ENCODE measurements at places on chromosomes 13 and 19.

- no peak for DNase-seq
Measured at GRCh38 chr13:102152790-102153189, 249.1 kb downstream of the FGF14 start.

GRCh38 chr13:70424428-70424827, 316.2 kb upstream of the KLHL1 start:
- DNase-seq, result peak; percentile 45

DNA sequence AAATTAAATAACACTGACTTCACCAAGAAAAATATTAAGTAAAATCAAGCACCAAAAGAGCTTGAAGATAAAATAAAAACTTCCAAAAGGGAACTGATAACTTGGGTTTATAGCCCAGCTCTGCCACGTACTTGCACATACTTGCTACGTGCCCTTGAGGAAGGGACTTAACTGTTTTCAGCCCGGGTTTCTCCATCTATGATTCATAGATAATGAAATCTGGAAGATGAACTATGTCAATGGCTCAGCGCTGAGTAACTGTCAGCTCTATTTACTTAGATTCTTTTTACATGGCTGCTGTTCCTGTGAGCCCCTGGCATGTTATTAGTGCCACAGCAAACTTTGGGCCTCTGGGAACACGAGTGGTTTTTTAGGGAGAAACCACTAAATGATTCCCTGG, 9.6 kb upstream of the ZC3H13 start:
- no peak for DNase-seq

GRCh38 chr19:51777570-51778462, 16.8 kb downstream of the FPR2 start:
- DNase-seq, result peak; percentile 94

DNA sequence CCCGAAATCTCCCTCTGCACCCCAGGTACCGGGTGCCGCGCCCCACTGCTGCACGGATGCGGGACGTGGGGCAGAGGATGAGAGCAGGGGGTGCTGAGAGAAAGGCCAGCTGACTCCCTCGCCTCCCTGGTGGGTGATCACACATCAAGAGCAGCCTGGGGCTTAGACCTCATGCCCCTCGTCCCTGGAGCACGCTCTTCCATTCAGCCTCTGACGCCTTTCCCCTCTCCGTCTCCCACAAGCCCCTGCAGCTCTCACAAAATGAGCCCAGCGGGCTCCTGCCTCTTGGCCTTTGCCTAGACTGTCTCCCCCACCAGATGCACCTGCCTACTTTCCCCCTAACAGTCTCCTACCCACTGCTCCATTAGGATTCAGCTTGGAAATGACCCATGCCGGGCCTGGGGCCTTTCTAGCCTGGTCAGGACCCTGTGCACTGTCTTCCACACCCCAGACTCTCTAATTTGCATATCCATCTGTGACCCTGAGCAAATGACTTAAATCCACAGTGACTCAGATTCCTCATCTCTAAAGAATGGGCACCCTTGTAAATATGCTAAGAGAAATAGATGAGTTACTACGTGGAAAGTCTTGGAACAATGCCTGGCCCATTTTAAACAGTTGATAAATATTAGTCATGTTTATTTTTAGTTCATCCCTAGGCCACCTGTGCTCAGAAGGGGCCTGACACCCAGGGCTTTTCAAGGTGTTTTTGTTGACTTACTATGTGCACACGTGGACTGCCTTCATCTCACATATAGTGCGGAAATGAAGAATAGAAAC, 582 bp upstream of the PTPRH start:
- DNase-seq, result peak; percentile 84

- DNase-seq, result no peak
Measured at GRCh38 chr19:44539236-44539826, 9.9 kb upstream of the CEACAM20 start.

DNA sequence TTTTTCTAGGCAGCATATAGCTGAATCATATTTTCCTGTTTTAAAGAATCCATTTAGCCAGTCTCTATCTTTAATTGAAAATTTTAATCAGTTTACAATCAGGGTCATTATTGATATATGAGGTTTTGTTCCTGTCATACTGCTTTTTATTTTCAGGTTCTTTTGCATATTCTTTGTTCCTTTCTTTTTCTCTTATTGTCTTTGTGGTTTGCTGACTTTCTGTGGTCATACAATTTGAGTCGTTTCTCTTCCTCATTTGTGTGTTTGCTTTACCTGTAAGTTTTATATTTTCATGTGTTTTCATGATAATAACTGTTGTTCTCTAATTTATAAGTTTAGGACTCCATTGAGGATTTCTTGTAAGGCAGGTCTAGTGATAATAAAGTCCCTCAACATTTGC, 812.6 kb downstream of the DACH1 start:
- DNase-seq, result no peak

- no peak for DNase-seq
Measured at GRCh38 chr13:48576448-48577010, 43.6 kb upstream of the RCBTB2 start.

- no peak for DNase-seq
Measured at GRCh38 chr13:112877066-112877465, 91.9 kb upstream of the MCF2L start.

- no peak for DNase-seq
Measured at GRCh38 chr19:42267644-42268141, 1.4 kb upstream of the CIC start.

- DNase-seq, result peak; percentile 90
Measured at GRCh38 chr19:1169921-1170885, 3.9 kb downstream of the SBNO2 start.

GRCh38 chr19:43694553-43694952, 21.3 kb upstream of the IRGC start:
- no peak for DNase-seq

GRCh38 chr13:77299587-77299986, 27.3 kb downstream of the MYCBP2 start:
- no peak for DNase-seq

DNA sequence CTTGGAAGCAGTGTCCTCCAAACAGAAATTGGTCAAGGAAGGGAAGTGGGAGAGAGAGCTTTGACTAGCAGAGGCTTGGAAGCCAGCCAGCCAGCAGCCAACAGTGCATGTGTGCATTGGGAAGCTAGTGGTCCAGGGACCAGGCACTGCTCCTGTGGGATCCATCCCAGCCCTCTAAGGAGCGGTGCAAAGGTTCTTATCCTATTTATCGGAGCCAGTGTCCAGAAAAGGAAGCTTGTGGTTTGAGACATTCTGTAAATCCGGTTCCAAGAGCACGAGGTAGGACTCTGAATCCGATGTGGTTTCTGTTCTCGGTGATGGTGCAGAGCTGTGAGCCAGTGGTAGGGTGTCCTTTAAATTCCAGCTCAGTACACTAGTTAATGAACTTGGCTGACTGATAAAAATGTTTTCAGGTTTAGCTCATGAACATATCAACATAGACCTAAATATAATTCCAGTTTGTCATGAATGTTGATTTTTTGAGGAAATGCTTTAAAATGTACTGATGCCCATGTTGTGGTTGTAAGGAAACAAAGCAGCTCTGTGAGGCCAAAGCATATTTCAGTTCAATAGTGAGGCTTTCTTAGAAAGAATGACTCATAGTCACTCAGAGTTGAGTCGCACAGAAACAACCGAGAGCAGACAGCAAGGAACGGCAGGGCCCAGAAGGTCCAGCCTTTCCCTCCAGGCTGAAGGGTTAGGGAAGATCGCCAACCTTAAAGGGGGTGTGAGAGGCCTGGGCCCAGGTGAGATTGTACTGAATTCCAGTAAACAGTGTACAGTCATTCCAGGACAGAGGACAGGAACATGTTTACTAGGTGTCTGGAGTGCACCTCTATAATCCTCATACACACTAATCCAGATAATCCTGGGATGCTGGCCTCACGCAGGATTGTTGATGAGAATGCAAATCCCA, 21.5 kb upstream of the GARRE1 start:
- no peak for DNase-seq

- DNase-seq, result no peak
Measured at GRCh38 chr13:113365583-113365970, 1.6 kb upstream of the GRTP1 start.

- peak; percentile 22 for DNase-seq
Measured at GRCh38 chr13:113553511-113554332, 30.8 kb upstream of the TFDP1 start.

DNA sequence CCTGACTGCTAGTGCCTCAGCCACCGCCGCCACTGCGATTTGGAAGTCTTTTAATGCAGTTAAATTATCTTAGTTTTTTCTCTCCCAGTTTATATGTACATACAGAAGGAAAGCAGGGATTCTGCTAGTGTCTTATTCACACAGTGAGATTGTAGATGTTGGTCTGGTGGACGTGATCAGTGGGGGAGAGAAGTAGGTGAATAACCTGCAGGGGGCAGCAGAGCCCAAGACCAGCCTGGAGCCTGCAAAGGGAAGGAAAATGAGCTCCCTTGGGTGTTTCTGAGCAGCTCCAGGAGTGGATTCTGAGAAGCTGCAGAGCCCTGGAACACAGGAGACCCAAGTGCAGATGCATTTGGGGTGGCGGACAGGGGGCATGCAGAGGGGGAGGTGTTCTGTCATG, 26.3 kb downstream of the ZNF844 start:
- peak; percentile 60 for DNase-seq

- DNase-seq, result no peak
Measured at GRCh38 chr19:16096280-16096855, 15.3 kb upstream of the RAB8A start.

DNA sequence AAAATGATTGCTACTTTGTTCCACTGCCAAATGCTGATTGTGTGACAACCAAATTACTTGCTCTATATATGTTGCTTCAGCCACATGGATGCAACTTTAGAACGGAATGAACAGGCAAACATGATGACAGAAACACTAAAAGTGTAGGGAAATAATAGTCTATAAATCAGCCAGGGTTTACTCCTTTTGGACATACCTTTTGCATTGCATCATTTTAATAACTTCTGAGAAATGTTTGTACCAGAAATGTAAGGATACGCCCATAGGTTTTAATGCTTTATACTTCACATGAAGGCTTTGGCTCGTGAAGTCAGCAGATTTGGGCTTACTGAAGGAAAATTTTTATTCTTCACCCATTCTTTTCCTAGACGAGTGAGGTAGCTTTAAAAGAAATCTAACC, 141.0 kb downstream of the POSTN start:
- no peak for DNase-seq

- peak; percentile 64 for DNase-seq
Measured at GRCh38 chr19:2546128-2547032, 70.5 kb downstream of the GADD45B start.

DNA sequence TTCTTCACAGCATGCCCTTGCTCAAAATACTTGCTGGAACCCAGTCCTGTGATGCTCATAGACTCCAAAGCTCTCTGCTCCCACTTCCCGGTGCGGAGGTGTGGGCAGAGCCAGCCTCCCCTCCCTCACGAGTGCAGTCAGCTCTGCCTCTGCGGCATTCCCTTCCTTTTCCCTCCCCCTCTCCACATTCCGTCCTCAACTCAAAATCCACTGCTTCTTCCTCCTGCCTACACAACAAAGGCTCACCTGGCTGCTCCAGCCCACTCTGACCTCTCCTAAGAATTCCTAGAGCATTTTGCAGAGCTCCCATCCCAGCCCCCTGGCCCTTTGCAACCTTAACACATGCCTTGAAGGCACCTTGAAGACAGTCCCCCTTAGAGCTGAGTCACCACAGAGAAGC, 527.9 kb downstream of the MYO16 start:
- no peak for DNase-seq

GRCh38 chr19:48674921-48675824, 2.4 kb upstream of the NTN5 start:
- DNase-seq, result peak; percentile 88

- no peak for DNase-seq
Measured at GRCh38 chr13:87376081-87376480, 295.1 kb upstream of the SLITRK5 start.

- DNase-seq, result no peak
Measured at GRCh38 chr13:39561971-39562370, 41.0 kb downstream of the LHFPL6 start.

DNA sequence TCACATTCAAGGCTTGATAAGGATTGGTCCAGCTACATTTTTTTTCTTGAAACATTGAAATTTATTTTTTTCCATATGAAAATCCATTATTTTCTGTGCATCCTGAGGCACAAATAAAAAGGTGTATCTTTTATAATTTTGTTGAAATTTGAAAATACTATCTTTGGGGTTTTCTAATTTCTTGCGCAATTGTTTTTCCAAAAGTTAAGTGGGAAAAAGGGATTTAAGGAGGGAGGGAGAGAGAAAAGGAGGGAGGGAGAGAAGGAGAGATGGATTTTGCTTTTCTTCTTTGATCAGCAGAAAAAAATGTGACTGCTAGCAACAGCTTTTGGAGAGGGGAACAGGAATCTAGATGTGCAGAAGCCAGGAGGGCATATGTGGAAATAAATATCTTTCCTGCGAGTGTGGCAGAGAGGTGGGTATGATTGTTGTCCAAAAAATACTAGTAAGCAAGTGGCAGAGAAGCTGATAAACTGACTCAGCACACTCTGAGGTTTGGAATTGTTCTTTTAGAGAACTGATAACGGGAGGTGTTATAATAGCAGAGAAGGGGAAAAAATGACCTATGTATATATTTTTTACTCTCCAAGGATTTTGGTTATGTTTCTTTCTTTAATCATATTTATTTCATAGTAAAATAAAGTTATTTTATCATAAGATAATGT, 61.2 kb upstream of the EDNRB start:
- no peak for DNase-seq

- no peak for DNase-seq
Measured at GRCh38 chr13:37775871-37776270, 93.7 kb downstream of the TRPC4 start.

DNA sequence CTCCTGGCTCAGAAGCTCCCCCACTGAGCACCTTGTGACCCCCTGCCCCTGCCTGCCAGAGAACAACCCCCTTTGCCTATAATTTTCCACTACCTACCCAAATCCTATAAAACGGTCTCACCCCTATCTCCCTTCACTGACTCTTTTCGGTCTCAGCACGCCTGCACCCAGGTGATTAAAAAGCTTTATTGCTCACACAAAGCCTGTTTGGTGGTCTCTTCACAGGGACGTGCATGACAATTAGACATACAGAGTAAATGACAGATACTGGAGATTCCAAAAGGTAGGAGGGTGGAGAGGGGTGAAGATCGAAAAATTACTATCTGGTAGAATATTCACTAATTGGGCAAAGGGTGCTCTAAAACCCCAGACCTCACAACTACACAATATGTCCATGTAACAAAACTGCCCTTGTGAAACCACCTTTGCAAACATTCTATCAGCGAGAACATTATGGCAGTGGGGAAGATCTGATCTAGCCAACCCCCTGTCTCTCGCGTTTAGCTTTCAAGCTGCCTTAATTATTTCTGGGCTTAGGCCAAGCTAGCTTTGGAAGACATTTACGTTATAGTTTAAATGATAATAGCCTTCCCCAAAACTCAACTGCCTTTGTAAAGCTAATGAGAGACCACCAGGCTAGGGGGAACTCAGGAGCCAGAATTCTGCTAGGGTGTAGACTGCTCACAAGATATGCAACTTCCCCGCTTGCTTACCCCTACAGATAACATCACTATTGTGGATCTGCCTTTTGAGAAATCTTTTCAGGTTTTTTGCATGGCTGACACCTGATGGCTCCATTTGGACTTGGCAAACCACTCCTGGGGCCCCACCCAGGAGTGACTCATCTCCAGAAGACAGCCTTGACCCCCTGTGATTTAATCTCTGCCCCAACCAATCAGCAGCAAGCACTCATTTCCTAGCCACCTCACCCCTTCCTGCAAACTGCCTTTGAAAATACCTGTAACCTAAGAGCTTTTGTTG, 1534.0 kb upstream of the SPRY2 start:
- no peak for DNase-seq

- no peak for DNase-seq
Measured at GRCh38 chr13:69204620-69205019, 903.0 kb upstream of the ATXN8OS start.

- peak; percentile 91 for DNase-seq
Measured at GRCh38 chr19:2049741-2050348, 1.2 kb downstream of the MKNK2 start.
